Hindlimb muscle (tissue), 1 donor: ENCODE measurements at places on chromosomes 2 and 18. TPM values are rescaled to one million over a fixed set of nuclear protein-coding genes. Genes with fewer than 3 reads are reported as not detected.
A peak's percentile ranks its signal among the peaks of the same experiment; 100 is the strongest.

DNA sequence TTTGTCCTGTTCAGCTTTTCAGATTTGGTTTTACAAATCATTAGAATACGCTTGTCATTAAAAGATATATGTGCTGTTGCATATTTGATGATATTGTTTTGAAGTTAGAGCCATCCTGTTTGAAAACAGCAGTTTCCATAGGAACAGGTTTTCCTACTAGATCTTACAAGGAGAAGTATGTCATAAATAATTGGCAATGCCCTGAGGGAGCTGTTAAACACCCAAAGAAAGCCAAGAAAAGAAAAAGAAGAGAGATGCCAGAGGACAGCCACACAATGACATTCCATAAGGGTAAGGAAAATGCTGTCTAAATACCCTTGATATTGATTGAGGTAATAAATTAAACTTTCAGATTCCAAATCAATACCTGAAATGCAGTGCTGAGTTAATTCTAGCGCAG lies 392.2 kb upstream of the CRIM1 start:
- DNase-seq: no peak

Gene NT5DC4
- polyA plus RNA-seq: not detected

DNA sequence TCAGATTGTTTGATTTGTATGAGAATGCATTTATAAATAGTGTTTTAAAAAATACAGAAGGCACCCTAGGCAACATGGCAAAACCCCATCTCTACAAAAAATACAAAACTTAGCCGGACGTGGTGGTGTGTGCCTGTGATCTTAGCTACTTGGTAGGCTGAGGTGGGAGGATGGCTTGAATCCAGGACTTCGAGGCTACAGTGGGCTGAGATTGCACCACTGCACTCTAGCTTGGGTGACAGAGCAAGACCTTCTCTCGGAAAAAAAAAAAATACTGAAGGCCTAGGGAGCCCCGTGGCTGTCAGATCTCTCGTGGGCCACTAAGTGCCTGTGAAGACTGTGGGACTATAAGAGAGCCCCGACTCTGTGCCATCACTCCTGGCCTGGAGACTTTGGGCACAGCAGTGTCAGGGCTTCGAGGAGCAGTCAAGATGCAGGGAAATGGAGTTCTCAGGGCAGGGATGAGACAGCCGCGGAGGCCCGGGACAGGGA lies 40.5 kb downstream of the MYO7B start:
- DNase-seq: no peak

- no peak for DNase-seq
Measured at GRCh38 chr18:55083461-55083860, 124.2 kb upstream of the CCDC68 start.

Gene DOCK10
- polyA plus RNA-seq: 21.1 TPM

GRCh38 chr2:1671916-1672315 lies 72.4 kb downstream of the PXDN start:
- no peak for DNase-seq

Gene AKAIN1
- not detected for polyA plus RNA-seq

Gene METTL8
- polyA plus RNA-seq: 9.7 TPM

- no peak for DNase-seq
Measured at GRCh38 chr2:121640380-121641316, 8.6 kb downstream of the CLASP1 start.

DNA sequence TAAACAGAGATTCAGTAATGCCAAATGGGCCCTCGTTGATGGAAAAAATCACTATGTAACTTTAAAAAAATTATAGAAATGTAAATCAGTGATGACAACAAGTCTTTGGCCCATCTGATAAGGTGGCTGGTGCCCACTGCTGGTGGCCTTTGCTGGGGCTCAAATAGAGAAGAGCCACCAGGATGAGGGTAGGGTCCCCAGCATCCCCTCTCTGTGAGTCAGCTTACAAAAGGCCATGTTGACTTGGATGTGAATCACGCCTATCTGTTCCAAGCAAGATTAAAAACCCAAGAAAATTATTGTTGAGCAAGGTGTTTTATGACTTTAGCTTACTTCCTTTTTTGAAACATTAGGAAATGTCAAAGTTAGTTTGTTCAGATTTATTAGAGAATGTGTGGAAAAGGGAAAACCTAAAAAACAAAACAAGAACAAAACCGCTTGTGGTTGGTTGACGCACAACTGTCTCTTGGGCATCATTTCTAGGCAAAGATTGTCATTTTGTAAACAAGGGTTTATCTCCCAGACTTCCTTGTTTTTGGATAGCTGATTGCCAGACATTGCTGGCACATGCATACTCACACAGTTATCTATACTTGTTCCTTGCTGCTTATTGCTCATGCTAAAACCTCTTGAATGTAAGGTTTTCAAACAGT lies 53.7 kb upstream of the ZNF396 start:
- DNase-seq: no peak

- no peak for DNase-seq
Measured at GRCh38 chr2:191321861-191322662, 76.9 kb downstream of the MYO1B start.

DNA sequence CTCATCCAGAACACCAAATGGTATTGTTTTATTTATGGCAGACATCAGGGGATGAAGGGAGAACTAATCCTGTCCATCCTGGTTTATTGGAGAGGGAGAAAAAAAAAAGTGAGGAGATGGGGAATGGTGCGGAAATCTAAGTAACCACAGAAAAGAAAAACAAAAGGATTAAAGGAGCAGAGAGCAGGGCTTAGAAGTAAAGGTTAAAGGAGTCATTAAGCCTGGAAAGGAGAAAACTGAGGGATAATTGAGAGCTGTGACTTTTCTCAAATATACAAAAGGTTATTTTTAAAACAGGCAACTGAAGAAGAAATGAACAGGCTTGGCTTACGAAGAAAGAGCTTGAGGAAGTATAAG lies 127.2 kb upstream of the PPP1CB start:
- no peak for DNase-seq

GRCh38 chr2:10345126-10345525 lies 42.4 kb downstream of the HPCAL1 start:
- no peak for DNase-seq

DNA sequence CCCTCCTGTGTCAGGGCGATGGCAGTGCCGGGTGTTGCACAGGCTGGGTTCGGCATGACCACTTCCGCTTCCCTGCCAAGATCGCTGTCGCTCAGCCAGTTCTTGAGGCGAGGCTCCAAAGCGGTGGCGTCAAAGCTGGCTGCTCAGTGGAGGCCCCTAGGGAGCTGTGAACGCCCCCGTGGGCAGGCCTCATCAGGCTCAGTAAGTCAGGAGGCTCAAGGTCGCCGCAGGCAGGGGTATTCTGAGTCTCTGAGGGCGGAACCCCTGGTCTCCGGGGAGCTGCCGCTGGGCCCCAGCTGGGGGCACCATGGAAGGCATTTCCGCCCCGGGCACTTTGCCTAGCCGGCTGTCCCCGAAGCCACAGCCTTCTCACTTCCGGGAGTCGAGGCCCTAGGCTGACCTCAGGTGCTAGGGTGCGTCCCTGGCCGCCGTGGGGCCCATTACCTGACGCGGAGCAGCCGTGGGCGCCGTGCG lies 210.4 kb downstream of the SOCS6 start:
- no peak for DNase-seq

DNA sequence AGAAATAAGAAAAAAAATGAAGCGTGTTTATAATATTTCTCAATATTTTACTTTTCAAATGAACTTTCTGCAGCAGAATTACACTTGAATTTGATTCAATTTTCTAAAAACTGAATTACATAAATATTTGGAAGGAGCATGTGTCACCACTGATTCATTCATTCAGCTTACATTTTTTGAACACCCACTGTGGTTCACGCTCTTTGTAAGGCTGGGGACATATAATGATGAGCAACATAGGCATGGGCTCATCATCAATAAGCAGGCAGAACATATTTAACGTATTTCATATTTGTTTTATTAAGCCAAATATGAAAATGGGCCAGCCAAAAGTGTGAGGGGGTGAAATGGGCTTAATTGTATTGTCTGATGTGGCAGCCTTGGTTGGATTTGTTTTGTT lies 209.1 kb downstream of the CTNNA2 start:
- DNase-seq: no peak

DNA sequence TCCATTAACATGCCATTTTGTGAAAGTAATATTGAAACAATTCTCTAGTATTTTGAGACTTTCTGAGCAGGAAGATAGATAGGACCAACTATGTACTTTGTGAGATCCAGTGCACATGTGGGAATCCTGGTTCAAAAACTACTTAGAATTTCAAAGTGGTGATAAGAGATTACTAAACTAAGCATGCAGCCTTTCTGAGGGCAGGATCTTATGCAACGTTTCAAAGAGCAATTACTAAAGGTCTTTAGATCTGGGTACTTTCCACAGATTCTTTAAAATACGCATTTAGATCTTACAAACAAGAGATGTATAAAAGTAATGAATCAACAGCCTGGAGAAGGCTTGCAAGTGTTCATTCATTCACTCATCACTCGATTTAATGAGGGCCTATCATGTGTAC lies 124.4 kb upstream of the TRIB2 start:
- no peak for DNase-seq

- DNase-seq: no peak
Measured at GRCh38 chr2:146244131-146244530, 1600.7 kb upstream of the ACVR2A start.

Gene CFAP53
- 0.10 TPM for polyA plus RNA-seq

GRCh38 chr18:32891130-32891529 lies 118.3 kb upstream of the KLHL14 start:
- DNase-seq: no peak

Gene LNPK
- 43.9 TPM for polyA plus RNA-seq

Gene ABCB11
- polyA plus RNA-seq: not detected

Gene GREB1L
- 7.9 TPM for polyA plus RNA-seq

Gene TANC1
- polyA plus RNA-seq: 29.3 TPM

DNA sequence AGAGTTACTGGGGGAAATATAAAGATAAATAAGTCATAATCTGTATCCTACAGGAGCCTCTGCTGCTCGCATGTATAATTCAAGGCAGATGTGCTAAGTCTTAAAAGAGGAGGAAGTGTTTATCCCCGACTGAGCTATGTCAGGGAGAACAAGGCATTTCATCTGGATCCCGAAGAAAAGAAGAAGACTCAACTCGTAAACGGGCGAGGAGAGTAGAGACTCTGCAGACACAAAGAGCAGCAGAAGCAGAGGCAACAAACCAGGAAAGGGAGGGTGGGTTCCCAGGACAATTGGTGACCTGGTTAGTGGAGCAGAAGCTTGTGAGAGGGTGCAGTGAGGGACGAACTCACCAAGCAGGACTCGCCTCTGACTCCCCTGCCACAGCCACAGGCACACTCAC lies 368.6 kb downstream of the EIPR1 start:
- DNase-seq: no peak

GRCh38 chr2:123723706-123724105 lies 301.4 kb upstream of the CNTNAP5 start:
- DNase-seq: no peak

- DNase-seq: no peak
Measured at GRCh38 chr2:128406736-128407554, 88.3 kb upstream of the HS6ST1 start.

DNA sequence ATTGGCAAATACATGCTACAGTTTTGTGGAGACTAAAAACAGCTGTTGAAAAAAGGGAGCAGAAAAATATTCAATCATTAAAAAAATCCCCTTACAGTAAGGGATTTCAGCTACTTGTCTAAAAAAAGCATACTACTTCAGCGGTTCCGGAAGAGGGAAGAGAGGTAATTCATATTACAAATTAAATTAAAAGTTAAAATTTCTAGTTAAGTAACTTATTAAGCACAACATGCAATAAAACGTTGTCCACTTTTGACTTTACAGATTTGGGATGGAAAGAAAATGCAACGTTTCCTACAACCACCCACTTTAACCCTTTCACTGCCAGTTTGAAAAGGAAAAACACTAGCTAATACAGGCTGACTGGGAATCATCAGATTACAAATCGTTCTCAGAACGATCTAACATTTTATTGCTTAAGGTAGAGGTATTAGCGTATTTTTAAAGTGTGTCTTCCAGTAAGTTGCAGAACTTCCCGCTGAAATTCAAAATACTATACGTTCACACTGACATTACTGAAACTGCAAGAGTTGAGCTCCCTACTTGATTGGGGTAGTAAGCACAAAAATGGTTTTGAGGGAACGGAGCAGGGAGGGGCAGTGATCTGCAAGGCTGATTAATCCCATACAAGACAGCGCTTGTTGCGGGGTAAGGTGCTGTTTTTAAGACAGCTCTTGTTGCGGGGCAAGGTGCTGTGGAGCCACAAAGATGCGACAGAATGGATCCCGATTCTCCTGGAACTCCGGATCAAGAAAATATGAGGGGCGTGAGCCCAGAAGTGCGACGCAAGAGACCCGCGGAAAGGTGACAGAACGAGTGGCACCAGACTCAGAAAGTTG lies 743 bp downstream of the HADHA start:
- peak; percentile 48 for DNase-seq

GRCh38 chr2:154832711-154833110 lies 134.2 kb downstream of the KCNJ3 start:
- DNase-seq: no peak

- DNase-seq: no peak
Measured at GRCh38 chr18:74248189-74248588, 43.6 kb downstream of the CYB5A start.

Gene TTR
- not detected for polyA plus RNA-seq

DNA sequence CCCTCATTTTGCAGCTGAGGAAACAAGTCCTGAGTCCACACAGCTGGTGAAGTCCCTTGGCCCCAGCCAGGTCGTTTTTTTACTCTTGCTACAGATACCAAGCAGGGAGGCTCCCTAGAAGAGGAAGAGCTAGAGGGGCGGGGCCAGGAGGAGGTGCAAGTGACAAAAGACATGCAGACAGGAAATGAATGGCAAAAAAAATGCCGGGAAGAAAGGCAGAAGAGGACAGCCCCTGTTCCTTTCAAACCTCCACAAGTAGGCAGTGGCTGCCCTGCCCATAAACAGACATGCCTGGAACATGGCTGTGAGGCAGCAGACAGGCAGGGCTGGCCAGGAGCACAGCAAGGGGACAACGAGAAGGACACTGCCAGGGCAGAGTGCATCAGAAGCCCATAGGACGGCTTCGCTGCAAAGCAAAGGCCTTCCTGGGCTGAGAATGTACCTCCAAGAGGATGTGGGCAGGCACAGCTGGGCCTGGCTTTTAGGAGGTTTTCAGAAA lies 108.7 kb downstream of the ZBTB7C start:
- no peak for DNase-seq

DNA sequence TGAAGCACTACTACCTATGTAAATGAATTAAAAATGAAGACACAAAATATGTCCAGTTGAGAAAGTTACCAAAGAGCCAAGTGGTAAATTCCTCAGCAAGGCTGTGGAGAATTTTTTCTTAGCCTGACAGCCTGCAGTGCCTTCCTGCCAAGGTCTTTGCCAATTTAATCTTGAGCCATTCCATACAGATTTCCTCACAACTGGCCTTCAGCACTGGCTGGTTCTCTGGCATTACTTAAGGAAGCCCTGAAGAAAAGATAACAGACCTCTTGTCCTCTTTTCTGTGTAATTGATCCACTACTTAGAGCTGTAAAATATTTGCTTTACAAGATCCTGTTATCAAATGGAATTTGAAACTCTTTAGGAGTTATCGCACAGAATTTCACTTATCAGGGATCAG lies 334.2 kb upstream of the LRRTM1 start:
- DNase-seq: no peak

- DNase-seq: no peak
Measured at GRCh38 chr2:8121022-8121825, 560.6 kb upstream of the ID2 start.

DNA sequence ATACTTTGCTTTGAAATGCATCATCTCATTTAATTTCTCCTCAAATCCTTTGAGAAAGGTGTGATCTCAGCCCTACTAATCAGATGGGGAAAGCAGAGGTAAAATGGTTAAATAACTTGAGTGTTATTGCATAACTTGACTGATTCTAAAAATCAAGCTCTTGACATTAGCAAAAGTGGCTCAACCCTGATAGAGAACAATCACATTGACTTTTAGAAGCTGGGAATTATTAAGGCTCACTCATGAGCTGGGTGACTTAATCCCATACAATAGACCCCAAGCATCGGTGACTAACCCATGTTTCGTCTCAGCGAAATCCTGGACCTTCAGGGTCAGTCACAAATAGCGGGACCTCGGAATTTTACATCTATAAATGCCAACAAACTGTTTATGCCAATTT lies 378.9 kb downstream of the NBAS start:
- no peak for DNase-seq
